Stimulated activated CD8-positive, alpha-beta memory T cell treated with anti-CD3 and anti-CD28 coated beads, Interleukin-2, amount 100 ng/mL, for 1 hour (primary cell): ENCODE measurements at places on chromosomes 6 and 20.

GRCh38 chr6:11795403-11795802 lies 16.8 kb upstream of the ADTRP start:
- no peak for DNase-seq

GRCh38 chr6:127031511-127031910 lies 87.0 kb upstream of the RSPO3 start:
- DNase-seq: no peak

GRCh38 chr6:26234421-26235301 lies 130.3 kb upstream of the BTN3A2 start:
- DNase-seq: peak; percentile 23

DNA sequence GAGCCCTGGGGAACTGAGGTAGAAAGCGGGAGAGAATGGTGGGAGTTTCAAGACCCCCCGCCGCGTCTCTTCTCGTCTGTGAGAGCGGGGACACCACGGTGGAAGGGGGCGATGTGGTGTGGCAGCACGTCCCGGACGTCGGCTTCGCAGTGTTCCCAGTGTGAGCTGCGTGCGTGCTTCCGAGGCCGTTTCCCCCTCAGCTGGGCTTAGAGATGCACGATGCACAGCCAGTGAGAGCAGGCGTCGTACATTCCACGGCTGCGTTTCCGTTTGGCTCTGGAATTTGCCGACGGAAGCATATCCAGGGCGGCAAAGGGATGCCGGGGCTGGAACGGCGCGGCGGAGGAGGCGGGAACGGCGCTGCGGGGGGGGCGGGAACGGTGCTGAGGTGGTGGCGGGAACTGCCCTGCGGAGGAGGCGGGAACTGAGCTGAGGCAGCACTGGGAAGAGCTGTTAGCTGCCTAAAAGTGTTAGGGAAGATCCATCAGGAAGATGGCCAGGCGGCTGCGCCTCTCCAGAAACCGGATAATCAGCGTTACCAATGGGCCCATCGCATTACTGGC lies 37.7 kb downstream of the KIF25 start:
- DNase-seq: no peak

DNA sequence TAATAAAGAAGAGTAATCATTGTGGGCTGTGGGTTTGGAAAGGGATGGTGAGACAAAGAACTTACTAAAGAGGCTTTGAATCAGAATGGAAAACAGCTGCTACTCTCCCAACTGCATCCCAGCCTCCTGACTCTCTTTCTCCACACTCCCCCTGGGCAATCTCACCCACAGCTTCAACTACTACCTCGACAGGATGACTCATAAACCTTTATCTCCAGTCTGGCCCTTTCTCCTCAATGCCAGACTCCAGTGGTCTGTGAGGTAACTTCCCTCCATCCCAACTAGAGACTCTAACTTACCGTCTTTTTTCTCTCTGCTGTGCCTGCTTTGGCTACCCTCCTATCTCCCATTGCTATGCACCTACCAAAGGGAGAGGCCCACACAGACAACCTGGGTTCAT lies 135.3 kb upstream of the RREB1 start:
- DNase-seq: no peak

GRCh38 chr6:26575494-26575939 lies 21.2 kb upstream of the ABT1 start:
- no peak for DNase-seq

- no peak for DNase-seq
Measured at GRCh38 chr20:46108435-46108841, 9.7 kb upstream of the CD40 start.

DNA sequence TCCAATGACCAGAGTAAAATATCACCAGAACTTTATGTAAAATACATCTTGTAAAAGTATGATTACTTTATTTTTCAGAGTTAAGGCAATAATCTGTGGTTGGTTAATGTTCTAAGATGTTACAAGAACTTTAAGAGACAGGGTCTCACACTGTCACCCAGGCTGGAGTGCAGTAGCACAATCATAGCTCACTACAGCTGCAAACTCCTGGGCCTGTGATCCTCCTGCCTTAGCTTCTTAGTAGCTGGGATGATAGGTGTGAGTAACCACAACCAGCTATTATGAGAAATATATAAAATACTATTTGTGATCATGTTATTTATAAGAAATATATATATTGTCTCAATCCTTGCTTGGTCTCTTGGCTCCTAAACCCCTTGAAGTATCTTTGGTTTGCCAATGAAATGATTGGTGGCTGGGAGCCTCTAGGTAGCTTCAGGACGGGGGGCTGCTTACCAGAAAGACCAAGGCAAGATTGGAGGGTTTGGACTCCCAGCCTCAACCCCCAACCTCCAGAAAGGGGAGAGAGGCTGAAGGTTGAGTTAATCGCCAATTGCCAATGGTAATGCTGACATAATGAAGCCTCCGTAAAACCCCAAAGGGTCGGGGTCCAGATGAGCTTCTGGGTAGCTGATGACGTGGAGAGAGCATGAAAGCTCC lies 15.4 kb downstream of the SOD2 start:
- no peak for DNase-seq
